Panc1 (cell line): ENCODE measurements at places on chromosomes 2 and 18. TPM values are rescaled to one million over a fixed set of nuclear protein-coding genes. Genes with fewer than 3 reads are reported as not detected.

DNA sequence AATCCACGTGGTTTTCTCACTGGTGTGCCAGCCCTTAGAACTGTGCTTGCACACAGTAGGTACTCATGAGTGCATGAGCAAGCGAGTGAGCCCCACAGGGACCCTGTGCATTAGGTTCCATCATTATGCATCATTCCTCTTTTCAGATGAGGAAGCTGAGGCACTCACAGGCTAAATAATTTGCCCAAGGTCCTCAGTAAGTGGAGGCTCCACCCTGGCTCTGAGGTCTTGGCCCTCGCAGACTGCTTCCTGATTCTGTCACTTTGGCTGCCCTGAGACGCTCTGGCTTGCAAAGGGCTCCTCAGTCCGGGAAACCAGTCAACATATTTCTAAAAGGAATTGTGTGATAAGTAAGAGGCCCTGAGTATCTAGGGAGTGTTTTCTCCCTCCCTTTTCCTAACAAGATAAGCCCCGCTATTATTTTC, 71.7 kb downstream of the IL1R2 start:
- no peak for DNase-seq

GRCh38 chr18:49111191-49111988, 160.6 kb upstream of the SMAD7 start:
- no peak for DNase-seq

Gene IL1RL2
- not detected for total RNA-seq

DNA sequence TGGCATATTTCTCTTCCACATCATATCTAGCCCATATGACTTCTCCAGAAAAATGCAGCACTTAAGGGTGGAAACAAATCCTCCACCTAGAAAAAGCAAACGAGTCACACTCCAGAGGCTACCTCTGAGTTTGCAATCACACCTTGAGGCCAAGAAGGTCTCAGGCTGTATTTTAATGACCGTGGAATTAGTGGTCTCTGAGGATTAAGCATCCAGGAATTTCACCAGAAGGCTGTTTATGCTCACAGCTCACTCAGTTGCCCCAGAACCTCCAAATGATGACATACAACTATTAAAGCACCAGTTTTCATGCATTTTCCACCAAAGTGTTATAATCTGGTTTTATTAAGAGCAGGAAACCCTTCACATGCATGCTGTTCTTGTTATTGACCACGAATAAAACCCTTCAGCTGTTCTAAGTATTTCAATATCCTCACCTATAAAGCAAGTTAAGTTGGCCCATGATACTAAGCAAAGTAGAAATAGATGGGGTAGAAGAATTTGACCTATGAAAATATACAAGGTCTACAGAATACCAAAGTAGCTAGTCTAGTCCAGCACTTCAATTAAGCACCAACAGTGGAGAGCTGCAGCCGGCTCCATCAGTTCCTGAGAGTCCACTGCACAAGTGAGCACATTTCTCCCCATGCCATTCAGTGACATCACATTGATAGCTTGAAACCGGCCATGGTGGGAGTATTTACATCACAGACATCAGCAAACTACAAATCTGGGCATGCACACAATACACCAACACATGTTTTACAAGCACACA, 39.5 kb upstream of the SLC14A1 start:
- no peak for DNase-seq

Gene MROH2A
- total RNA-seq = not detected

DNA sequence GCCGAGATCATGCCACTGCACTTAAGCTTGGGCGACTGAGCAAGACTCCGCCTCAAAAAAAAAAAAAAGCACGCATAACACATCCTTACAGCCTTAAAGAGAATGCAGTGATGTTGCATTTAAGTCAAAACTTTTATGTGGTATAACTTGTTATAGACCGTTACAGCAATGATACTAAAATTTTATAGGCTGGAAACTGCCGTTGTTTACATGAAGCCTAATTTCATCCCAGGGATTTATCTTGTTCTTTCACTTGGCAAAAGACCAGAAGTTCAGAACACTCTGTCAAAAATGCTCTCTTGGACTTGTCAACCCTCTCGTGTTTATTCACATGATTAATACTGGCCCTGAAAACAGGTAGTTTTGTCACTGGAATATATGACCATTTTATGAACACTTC, 7.4 kb downstream of the GNAL start:
- DNase-seq = no peak

Gene G6PC2
- not detected for total RNA-seq

Gene FIGN
- total RNA-seq = 19.5 TPM

DNA sequence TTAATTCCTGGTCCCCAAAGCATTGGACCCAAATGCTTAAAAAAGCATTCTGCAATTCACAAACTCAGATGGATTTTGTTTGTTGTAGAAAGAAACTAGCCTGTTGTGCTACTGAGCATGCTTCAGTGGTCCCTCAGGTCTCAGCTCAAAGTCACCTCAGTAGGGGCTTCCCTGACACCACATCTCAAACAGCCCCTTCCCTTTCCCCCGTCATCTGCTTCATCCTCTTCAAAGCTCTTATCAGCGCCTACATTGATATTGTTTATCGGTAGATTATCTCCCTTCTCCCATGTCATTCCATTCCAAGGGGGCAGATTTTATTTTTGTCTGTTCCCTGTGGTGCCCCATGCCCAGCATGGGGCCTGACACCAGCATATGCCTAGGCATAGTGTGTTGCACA, 172.9 kb downstream of the CELF4 start:
- no peak for DNase-seq

DNA sequence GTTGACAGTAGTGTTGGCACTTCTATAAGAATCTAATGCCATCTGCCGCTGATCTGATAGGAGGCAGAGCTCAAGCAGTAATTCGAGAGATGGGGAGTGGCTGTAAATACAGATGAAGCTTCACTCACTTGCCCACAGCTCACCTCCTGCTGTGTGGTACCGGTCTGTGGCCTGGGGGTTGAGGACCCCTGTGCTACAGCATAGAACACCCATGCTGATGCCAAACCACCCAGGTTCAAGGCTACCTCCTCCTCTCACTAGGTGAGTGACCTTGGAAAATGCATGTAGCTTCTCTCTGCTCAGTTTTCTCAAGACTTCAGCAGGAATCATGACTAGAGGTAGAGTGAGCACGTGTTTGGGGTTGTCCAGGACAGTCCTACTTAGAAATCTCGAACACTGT, 263.4 kb downstream of the SH3BP4 start:
- no peak for DNase-seq

DNA sequence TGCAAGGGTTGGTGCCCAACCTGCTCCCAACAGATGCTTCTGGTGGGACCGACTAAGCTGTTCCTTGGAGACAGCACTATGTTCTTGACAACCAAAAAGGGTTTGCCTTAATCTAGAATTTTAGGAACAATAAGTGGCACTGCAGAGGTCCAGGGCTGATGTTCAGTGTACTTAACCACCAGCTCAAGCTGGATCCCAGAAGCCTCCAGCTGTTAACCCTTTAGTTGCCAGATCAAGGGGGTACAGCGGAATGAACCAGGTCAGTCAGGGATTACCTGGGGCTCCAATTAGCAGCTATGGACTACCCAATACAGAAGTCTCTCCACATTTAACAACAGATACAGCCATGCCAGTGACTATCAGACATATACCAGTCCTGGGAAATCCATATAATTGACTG, 3.5 kb downstream of the GPR75 start:
- DNase-seq = no peak

GRCh38 chr2:239225871-239226561, 174.8 kb downstream of the HDAC4 start:
- no peak for DNase-seq

Gene NEU2
- not detected for total RNA-seq

DNA sequence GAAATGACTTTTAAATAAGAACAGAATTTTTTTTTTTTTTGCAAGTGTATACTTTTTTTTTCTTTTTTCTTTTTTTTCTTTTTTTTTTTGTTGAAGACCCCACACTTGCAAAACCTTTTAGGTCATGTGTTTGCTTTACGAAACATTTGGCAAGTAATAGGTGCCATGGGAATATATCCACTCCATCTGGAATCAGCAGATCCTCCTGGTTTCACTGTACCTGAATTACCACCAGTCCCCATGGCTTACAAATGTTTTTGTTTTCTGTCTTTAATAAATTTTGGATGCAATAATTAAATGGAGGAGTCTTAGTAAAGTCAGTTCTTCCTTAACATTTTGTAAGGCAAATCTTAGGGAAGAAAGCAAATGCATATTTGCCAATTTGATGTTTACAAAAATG, 559.7 kb upstream of the ZEB2 start:
- no peak for DNase-seq

Gene SCTR
- not detected for total RNA-seq

Gene SLC19A3
- total RNA-seq = 0.28 TPM

Gene SIGLEC15
- total RNA-seq = 0.23 TPM

DNA sequence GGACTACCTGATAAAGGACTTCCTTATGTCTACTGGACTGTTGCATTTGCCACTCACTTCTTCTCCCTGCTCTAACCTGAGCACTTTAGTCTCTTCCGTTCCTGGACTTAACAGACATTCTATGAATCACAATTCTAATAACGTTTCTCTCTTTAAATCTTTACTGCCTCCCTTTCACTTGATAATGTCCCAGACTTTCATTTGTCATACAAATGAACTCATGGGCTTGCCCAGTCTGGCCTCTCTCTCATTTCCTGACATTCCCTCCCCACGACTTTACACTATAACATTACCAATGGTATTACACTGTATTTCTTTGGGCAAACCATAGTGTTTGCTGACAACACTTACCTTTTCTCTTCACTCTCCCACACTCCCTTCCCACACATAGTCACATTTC, 540.7 kb upstream of the TMEFF2 start:
- DNase-seq = no peak

GRCh38 chr2:100423631-100424030, 6.2 kb upstream of the CHST10 start:
- no peak for DNase-seq

DNA sequence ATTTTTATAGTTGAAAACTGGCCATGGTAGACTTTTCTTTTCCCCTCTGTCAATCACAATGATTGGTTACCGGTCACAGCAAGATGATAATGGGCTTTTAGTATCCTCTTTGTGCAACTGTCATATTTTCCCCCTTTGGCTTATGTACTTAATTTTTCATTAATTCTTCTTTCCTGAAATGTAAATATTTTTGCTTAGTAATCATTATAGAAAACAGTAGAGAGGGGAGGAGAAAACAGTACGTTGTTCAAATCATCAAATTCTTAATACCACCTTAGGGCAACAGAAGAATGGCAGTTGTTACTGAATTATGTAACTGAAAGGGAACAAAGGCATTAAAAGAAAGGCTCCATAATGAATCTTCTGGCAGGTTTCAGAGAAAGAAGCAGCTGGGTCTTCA, 699.0 kb downstream of the METTL4 start:
- DNase-seq = no peak

Gene FNDC4
- total RNA-seq = 1.3 TPM

Gene UCN
- total RNA-seq = 4.4 TPM

DNA sequence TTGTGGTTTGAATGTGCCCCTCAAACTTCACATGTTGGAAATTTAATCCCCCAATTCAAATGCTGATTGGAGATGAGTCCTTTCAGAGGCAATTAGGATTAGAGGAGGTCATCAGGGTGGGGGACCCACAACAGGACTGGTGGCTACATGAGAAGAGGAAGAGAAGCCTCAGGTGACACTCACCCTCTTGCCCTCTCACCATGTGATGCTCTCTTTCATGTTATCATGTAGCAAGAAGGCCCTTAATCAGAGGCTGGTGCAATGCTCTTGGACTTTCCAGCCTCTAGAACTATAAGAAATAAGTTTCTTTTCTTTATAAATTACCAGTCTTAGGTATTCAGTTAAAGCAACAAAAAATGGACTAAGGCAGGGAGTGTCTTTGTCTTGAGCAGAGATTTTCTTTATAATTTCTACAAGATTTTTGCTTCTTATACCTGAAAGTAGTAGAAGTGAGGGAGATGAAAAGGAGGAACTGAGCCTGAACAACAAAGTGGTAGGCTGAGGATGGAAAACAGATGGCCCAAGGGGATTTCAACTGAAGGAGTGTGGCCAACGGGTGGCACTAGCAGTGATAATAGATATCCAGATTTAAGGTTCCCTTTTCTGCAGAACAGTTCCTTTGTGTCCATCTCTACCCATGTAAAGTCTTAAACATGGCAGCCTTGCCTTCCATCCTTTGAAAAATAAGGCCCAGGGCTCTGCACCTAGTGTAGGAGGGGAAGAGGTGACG, 49.2 kb upstream of the TGIF1 start:
- no peak for DNase-seq

GRCh38 chr2:223787358-223787757, 50.0 kb downstream of the AP1S3 start:
- no peak for DNase-seq

Gene ITGB6
- total RNA-seq = 0.08 TPM

Gene PSD4
- 3.6 TPM for total RNA-seq

Gene FOXI3
- total RNA-seq = not detected

Gene BAZ2B
- 38.6 TPM for total RNA-seq

- no peak for DNase-seq
Observed at GRCh38 chr2:212295571-212295970, 243.0 kb downstream of the ERBB4 start.
